ENCODE measurements at places on chromosomes 5 and 9. TPM values are rescaled to one million over a fixed set of nuclear protein-coding genes. Genes with fewer than 3 reads are reported as not detected.

The ATOSB gene
- 15.6 TPM for total RNA-seq

The IFNB1 gene
- not detected for total RNA-seq

The S100Z gene
- 0.20 TPM for total RNA-seq

The EQTN gene
- not detected for total RNA-seq

The SPATA31D4 gene
- not detected for total RNA-seq

The DPP7 gene
- 155 TPM for total RNA-seq

The MUSK gene
- total RNA-seq = 1.3 TPM

The TNFSF15 gene
- total RNA-seq = not detected

The LRRC19 gene
- not detected for total RNA-seq

The IRX2 gene
- total RNA-seq = 3.1 TPM

The CD72 gene
- total RNA-seq = 0.77 TPM

The NR4A3 gene
- total RNA-seq = 4.1 TPM

The DNLZ gene
- total RNA-seq = 40.2 TPM

The SLC6A18 gene
- not detected for total RNA-seq

The SPATA31A1 gene
- total RNA-seq = not detected

The ENTREP1 gene
- total RNA-seq = 21.3 TPM

The SV2C gene
- 0.05 TPM for total RNA-seq

The CAVIN4 gene
- total RNA-seq = 71.6 TPM

The SLC25A2 gene
- not detected for total RNA-seq

The OTP gene
- total RNA-seq = not detected

The PCDHB11 gene
- total RNA-seq = 0.74 TPM

The TYRP1 gene
- 43.8 TPM for total RNA-seq

The DDX4 gene
- not detected for total RNA-seq

The OR4F3 gene
- total RNA-seq = not detected

The SLC6A19 gene
- not detected for total RNA-seq

The ARID3C gene
- not detected for total RNA-seq

The ZNF782 gene
- total RNA-seq = 4.4 TPM

The PCDHGA10 gene
- 5.3 TPM for total RNA-seq

The IFNK gene
- total RNA-seq = not detected

The KLF4 gene
- 30.5 TPM for total RNA-seq

The ADGRV1 gene
- total RNA-seq = not detected

The KIF20A gene
- 0.59 TPM for total RNA-seq

The SH2D3C gene
- 18.3 TPM for total RNA-seq

The GARIN3 gene
- not detected for total RNA-seq

The FOXD4L6 gene
- total RNA-seq = not detected

The KIAA1958 gene
- 4.9 TPM for total RNA-seq
